Prostate gland (tissue), 2 donors: ENCODE measurements at places on chromosomes 3 and 15.
A peak's percentile ranks its signal among the peaks of the same experiment; 100 is the strongest.

GRCh38 chr3:161838021-161838420 is 341.4 kb downstream of the OTOL1 start:
- no peak for DNase-seq

GRCh38 chr15:69869881-69870505 is 227.7 kb downstream of the TLE3 start:
- no peak for DNase-seq

GRCh38 chr15:66826507-66826906 is 124.5 kb downstream of the SMAD6 start:
- DNase-seq, result no peak

GRCh38 chr3:7745711-7746110 is 755.9 kb upstream of the LMCD1 start:
- DNase-seq, result no peak

DNA sequence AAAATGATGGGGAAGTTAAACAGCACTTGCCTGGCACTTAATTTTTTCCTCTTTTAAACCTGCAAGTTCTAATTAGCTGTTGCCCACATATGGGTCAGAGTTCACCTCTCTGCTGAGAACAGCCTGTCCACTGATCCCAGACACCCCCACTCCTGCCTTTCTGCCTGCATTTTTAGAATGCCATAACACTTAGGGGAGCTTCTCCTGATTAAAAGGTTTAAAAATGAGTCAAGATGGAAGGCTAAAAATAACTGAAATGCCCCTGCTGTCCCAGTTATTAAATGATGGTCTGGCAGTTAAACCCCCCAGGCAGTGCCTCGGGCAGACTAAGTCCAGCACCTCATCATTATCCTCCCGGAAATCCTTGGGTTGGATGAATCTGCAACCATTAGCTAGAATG is 913.6 kb upstream of the ARPP21 start:
- DNase-seq, result no peak

DNA sequence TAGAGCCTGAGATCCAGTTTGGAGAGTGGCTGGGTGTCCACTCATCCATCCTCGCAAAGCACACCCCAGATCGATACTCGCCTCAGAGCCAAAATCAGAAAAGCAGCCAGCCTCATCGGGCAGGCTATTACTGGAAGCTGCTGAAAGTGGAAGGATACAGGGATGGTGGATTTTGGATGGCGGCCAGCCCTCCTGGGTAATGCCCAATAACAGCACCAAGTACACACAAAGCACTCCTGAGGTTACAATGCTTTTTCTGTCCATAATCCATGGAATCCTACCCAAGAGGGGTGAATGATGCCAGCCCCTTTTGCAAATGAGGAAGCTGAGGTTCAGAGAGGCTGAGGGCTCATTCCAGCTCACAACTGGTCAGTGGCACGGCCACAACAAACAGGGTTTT is 93.1 kb upstream of the SLC6A11 start:
- DNase-seq, result no peak

DNA sequence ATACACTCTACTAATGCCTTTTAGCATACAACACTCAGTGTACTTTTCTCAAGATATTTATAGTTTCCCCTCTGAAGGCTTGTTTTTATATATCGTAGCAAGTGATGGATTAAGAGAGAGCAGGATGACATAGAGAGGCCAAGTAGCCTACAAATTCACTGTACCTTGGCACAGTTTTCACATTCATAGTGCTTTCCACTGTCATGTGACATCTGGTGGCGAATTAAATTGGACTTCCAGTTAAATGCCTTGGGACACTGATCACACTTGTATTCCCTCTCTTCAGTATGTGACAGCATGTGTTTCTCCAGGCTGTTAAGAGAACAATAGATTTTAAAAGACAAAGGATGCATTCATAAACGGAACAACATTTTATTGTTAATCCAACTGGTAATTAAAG is 541.1 kb downstream of the MECOM start:
- no peak for DNase-seq

- no peak for DNase-seq
These were observed 105.6 kb downstream of the ARNT2 start for GRCh38 chr15:80509800-80510199.

DNA sequence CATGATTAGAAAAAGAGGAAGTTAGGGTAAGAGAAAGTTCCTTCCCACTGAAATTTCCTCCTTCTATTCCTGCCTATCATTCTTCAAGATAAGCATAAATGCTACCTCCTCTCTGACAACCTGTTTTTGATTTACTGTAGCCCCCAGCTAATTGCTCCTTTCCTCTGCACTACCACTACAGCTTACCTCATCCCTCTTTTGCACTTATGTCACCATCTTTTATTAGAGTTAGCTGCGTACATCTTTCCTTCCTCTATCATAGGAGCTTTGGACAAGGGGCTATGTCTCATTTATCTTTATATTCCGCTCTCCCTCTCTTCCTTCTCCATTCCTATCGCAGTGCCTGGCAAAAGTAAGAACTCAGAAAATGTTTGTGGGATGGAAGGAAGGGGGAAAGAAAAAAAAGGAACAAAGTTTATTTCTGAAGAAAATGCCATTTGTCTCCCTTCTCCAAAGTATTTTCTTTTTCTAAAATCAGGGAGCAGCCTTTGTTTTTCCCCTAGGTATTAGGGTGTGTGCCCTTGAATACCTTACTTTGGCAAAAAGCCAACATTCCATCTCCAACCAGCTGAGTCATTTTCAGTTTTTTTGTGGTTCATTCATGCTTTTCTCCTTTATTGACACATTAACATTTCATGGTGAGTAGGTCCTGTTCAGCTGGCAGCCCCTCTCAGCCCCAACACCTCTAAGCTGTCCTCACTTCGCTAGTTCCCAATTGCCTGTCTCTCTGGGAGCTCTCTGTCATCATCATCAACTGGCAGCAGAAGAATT is 87.6 kb upstream of the SOX2 start:
- no peak for DNase-seq

- DNase-seq, result no peak
These were observed 150.3 kb downstream of the SLC9A9 start for GRCh38 chr3:143697975-143698374.

- DNase-seq, result no peak
These were observed 64.3 kb downstream of the TSC22D2 start for GRCh38 chr3:150472421-150472820.

- DNase-seq, result peak; percentile 27
These were observed 49.7 kb downstream of the PDHB start for GRCh38 chr3:58383904-58384303.

GRCh38 chr3:185114756-185115155 is 38.1 kb downstream of the C3orf70 start:
- no peak for DNase-seq

GRCh38 chr3:124793054-124793739 is 62.9 kb downstream of the UMPS start:
- no peak for DNase-seq

GRCh38 chr15:27989838-27990237 is 109.3 kb downstream of the OCA2 start:
- no peak for DNase-seq

- no peak for DNase-seq
These were observed 220.4 kb upstream of the MDFIC2 start for GRCh38 chr3:70532806-70533205.

DNA sequence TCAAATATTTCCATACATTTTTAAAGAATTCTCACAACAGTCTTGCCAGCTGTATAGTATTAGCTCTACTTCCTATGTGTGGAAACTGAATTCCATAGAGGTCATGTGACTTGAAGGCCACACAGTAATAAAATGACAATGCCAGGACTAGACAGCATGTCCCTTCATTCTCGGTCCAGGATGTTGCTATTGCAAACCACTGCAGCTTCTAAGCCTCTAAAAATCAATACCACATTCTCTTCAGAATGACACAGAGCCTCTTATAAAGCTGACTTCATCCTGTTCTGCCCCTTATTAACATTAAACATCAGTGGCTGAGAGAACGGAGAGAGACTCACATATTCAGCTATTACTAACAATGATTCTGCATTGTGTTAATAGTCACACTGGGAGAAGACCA is 240.3 kb upstream of the PEX5L start:
- DNase-seq, result no peak

GRCh38 chr15:97071668-97072067 is 741.2 kb downstream of the NR2F2 start:
- DNase-seq, result no peak

DNA sequence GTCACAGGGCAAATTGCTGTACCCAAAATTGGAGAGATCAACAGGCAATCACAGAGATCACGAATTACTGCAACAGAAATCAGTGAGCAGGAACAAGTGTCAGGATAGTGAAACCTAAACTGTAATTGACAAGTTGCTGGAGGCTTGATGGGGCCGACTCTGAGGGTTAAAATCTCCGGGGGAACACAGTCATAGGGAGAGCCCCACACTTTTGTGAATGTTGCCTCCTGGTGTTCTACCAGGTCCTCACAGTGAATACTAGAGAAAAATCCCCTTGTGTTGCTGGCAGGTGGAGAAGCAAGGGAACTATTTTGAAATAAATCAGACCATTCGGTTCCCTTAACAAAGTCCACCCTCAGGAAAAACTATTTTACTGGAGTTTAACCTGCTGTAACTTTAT is 697.5 kb upstream of the CBLB start:
- DNase-seq, result no peak

GRCh38 chr3:46348823-46349482 is 5.0 kb upstream of the CCR2 start:
- no peak for DNase-seq

- no peak for DNase-seq
These were observed 9.3 kb downstream of the IRAK2 start for GRCh38 chr3:10173926-10174435.

DNA sequence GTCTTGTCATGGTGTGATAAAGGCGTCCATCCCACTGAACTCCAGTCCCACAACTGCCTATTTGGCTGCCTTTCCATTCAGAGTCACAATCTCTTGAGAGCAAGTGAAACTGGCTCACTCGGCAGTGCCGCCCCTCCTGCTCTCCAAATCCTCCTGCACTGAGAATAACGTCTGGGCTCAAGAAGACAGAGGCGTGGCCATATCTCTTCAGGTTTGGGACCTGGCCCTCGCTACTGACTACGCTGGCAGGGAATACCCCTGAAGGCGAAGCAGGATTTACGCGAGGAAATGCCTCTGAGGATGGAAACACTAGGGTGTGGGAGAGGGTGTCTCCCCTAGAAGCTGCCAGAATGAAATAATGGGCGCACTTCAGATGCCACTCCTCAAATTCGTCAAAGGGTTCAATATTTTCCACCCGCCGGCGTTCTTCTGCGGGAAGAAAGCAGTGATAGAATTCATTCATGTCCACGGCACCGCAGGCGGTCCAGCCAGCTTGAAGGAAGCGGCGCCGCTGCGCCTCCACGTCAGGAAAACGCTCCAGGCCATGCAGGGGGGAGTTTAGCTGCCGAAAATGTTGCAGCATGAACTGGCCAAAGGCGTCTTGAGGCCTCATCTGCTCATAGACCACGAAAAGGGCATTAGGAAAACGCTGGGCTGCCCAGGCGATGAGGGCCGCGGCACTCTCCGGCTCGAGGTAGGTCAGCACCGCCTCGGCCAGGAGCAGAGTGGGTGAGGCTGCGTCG is 985 bp downstream of the LCMT2 start:
- DNase-seq, result peak; percentile 14

DNA sequence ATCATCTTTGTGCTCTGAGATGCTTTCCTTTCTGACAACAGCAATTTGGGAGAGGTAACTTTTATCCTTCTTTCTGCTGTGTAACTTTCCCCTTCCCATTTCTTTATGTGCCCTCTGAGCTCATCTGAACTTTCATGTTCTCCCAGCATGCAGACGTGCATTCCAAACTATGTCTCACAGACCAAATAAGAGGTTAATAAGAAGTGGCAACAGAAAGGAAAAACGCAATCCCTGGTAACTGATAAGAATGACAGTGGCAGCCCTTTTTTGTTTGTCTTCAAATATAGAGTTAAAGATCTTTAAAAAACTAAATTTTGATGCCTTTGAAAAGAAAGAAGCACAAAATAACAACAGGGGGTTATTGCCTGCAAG is 533.4 kb downstream of the FOXP1 start:
- no peak for DNase-seq

GRCh38 chr3:154122912-154123559 is 1.8 kb downstream of the ARHGEF26 start:
- DNase-seq, result peak; percentile 7

- DNase-seq, result no peak
These were observed 138.3 kb upstream of the UBP1 start for GRCh38 chr3:33578325-33579177.

GRCh38 chr3:126540342-126540849 is 16.4 kb downstream of the CHST13 start:
- DNase-seq, result no peak

DNA sequence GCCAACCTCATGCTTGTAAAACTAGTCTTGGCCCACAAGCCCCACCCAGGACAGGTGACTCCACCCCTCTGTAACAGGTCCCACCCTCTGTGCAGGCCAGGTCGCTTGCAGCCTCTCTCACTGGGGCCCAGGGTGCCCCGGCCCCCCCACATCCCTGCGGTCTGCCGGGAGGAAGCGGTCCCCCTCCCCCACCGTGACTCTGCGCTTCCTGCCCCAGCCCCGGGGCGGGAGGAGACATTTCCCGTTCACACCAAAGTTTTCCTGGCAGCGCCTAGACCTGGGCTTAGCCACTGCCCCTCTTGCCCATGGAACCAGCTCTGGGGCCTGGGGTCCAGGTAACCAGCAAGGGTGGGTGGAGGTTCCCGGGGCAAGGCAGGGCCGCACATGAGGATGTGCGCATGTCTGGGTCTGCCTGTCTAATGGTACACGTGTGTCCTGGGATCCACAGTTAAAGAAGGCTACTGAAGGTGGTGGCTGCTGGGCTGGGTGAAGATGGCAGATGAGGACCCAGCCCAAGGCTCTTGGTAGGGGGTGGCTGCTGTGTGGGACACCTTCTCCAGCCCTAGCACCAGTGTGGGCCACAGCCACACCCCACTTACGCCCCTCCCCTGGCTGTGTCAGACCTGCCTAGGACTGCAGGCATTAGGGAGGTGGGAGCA is 8.4 kb downstream of the NBEAL2 start:
- no peak for DNase-seq

DNA sequence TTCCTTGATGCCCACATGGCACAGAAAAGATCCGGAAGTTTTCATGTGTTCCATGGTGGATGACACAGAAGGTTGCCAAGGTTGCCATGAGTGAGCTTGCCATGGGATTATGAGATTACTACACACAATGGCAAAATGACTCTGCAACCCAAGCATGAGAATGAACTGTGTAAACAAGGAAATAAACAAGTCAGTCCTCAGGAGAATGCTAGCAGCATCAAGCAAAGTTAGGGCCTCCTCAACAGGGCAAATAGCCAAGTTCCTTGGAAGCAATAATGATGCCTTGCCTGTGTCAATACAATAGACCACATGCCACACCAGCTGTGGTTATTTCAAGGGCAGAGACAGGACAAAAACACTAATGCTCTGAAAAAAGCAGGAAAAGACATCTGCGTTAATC is 41.8 kb downstream of the AQR start:
- DNase-seq, result no peak
